Activated T-helper 1 cell treated with Interleukin-2 at 50 U/mL for 16 hours (primary cell): ENCODE measurements at places on chromosomes 4 and X.

- DNase-seq: no peak
These were observed 91.6 kb downstream of the SHROOM3 start for GRCh38 chr4:76526585-76526990.

DNA sequence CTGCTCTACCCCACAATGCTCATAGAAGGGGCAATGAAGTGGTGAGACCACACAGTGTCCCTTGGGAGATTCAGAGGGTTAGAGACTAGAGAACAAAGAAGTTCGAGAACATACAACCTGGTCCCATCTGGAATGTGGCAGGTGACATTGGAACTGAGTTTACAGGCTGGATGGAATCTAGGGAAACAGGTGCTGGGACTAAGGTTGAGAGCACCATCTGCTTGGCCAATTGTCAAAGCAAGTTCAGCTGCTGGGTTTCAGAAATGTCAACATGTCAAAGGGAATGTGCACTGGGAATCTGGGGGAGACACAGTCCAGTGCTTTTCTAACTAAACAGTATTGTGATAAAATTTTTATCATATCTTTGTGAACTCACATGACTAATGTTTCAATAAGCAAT, 15.9 kb upstream of the FAM13A start:
- DNase-seq: no peak

- DNase-seq: no peak
These were observed at the start of gene DUSP9 for GRCh38 chrX:153646620-153647373. TSS of gene DUSP9 (plus strand) at chrX:153647203. CDS start at chrX:153647954, 751 bp downstream.

- no peak for DNase-seq
These were observed 60.0 kb upstream of the PAK3 start for GRCh38 chrX:111035991-111036390.

- no peak for DNase-seq
These were observed 3.2 kb upstream of the ARHGAP36 start for GRCh38 chrX:131054906-131055305.

- no peak for DNase-seq
These were observed 24.2 kb upstream of the SLC25A4 start for GRCh38 chr4:185118876-185119275.

DNA sequence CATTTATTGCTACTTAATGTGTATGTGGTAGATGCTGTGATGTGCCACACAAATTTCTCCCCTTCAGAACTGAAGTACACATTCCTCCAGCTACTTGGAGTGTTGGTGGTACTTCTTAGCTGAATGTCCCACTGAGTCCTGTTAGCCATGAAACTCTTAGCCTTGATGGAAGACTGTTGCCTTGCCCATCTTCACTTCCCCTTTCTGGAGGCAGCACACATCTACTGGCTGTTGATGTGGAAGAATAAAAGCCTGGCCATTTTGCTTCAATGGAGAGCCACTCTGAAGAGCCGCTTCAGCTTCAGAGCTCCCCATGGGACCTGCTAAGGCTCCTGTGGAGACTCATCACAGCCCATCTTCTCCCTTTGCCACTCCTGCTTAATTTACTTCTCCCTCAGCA, 157.7 kb upstream of the PITX2 start:
- no peak for DNase-seq

DNA sequence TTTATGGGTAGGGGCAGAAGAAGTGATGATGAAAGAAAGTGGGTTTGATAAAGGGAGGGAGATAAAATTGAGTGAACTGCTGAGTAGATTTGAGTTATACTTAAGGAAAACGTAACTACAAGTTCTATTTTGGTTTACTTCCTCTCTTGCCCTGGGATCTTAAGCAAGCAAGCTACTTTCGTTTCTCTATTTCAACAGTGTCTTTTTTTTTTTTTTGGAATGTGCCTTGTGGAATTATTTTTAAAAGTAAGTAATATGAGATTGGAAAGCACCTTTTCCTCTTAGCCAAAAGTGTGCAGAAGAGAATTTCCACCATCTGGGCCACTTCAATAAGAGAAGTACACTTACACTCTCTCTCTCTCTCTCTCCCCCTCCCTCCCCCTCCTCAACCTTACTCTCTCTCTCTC, 16.0 kb upstream of the C4orf36 start:
- DNase-seq: no peak

DNA sequence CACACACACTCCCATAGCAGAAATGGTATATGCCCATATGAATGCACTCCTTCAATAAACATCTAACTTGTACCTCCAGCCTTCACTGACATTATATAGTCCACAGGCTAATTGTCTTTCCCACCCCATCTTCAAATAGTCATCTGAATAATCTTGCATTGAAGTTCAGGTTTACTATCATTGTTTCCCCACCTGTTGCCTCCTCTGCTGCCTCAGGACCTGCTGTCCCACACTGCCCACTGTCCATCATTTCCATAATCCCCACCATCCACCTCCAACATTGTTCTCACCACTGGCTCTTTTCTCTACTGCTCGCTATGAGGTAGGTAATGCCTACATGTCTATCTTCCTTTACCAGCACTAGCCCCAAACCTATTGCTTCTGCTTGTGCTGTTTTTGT, 66.1 kb downstream of the TBC1D9 start:
- no peak for DNase-seq

- no peak for DNase-seq
These were observed 4.8 kb downstream of the CNGA1 start for GRCh38 chr4:48011722-48012121.

- DNase-seq: no peak
These were observed 26.8 kb upstream of the CENPU start for GRCh38 chr4:184760681-184761080.

- no peak for DNase-seq
These were observed 623.8 kb upstream of the DIPK2B start for GRCh38 chrX:45824471-45824870.

DNA sequence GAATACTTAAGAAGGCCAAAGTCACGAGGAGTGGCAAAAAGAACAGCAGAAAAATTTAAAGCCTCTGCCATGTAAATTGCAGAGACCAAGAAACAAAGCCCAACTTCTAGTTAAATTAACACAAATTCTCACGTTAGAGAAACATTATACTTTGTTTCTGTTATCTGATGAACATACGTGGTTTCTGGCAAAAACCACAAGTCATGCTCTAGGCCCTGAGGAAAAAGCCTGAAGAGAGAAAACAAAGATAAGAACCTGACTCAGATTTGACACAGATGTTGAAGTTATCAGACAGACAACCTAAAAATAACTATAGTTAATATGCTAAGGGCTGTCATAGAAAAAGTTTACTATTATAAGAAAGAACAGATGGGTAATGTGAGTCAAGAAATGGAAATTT, 149.1 kb upstream of the PCDH10 start:
- DNase-seq: no peak

- no peak for DNase-seq
These were observed 58.5 kb upstream of the HELT start for GRCh38 chr4:184959786-184960185.

DNA sequence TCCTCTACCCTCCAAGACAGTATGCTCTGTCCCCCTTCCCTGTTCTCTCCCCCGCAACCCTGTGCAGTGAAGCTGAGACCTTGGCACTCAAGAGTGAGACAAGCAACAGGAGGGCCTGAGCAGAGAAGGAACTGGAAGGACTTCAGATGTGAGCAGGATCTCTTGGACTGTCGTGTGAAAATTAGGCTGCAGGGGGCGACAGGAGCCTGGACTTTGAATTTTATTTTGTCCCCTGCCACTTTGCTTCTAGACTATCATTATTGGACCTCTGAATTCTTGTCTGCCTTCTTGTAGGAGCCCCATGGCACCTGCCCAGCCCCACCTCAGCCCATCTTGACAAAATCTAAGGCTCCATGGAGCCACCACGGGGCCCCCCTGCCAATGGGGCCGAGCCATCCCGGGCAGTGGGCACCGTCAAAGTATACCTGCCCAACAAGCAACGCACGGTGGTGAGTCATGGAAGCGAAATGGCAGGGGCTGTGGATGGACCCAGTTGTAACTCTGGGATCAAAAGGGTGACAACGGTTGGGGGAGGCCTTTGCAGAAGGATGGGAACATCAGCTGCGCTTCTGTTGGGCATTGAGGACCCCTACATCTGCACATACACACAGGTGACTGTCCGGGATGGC, 1.7 kb downstream of the ARAF start:
- no peak for DNase-seq

- DNase-seq: no peak
These were observed 410.4 kb downstream of the SPOCK3 start for GRCh38 chr4:166823848-166824247.

- no peak for DNase-seq
These were observed 7.6 kb downstream of the L1CAM start for GRCh38 chrX:153878345-153878744.

DNA sequence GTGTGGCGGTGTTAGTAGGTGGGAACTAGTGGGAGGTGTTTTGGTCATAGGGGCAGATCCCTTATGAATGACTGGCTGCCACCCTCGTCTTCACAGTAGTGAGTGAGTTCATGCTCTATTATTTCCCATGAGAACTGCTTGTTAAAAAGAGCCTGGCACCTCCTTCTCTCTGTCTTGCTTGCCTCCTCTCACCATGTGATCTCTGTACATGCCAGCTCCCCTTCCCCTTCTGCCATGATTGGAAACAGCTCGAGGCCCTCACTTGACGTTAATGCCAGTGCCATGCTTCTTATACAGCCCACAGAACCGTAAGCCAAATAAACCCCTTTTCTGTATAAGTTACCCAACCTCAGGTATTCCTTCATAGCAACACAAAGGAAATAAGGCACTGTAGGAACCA, 21.7 kb downstream of the PNMA6F start:
- DNase-seq: no peak

GRCh38 chr4:149280806-149281205, 534.8 kb downstream of the IQCM start:
- no peak for DNase-seq

- no peak for DNase-seq
These were observed 162.7 kb downstream of the STIM2 start for GRCh38 chr4:27023366-27023765.

DNA sequence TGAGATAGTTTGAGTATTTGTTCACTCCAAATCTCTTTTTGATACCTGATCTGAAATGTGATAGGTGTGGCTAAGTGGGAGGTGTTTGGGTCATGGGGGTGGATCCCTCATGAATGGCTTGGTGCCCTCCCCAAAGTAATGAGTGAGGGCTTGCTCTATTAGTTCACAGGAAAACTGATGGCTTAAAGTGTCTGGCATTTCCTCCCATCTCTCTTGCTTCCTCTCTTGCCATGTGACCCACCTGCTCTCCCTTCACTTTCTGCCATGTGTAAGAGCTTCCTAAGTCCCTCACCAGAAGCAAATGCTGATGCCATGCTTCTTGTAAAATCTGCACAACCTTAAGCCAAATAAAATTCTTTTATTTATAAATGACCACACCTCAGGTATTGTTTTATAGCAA, 61.1 kb downstream of the MAD2L1 start:
- no peak for DNase-seq

- no peak for DNase-seq
These were observed 37.5 kb downstream of the PIGG start for GRCh38 chr4:536351-536972.

DNA sequence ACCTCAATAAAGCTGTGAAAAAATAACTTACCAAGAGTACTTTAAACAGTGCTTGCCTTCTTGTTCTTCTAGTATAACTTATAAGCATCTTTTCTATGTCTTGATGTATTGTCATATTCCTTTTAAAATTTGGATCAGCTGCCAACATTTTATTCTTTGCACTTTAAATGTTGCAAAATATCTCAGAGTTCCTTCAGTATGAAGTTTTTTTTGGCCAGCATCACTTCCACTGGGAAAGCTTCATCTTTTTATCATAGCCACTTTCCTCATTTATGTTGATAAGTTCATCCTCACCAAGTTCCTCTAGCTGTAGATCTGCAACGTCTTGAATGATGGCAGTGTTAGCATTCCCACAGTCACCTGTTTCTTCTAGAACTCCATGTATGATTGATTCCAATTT, 24.2 kb downstream of the CXorf58 start:
- DNase-seq: no peak

DNA sequence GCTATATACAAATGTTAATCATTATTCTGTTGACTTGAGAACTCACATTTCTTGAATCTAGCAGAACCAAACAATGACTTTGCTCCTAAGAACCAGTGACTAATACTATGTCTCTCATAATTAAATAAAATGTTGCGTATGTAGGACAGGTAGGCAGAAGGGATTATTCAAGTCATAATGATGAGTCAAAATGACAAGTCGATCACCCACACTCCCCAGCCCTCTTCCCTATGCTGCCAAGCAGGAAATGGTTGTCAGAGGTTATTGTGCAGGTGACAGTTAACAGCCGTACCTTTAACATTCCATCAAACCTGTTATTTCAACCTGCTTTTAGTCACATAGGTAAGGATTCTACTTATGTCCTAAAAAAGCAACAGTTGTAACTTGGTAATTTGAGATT, 22.0 kb upstream of the STK26 start:
- no peak for DNase-seq

- DNase-seq: no peak
These were observed 105.4 kb downstream of the ANXA3 start for GRCh38 chr4:78656968-78657445.

- no peak for DNase-seq
These were observed 91.9 kb upstream of the BCOR start for GRCh38 chrX:40189637-40190036.

DNA sequence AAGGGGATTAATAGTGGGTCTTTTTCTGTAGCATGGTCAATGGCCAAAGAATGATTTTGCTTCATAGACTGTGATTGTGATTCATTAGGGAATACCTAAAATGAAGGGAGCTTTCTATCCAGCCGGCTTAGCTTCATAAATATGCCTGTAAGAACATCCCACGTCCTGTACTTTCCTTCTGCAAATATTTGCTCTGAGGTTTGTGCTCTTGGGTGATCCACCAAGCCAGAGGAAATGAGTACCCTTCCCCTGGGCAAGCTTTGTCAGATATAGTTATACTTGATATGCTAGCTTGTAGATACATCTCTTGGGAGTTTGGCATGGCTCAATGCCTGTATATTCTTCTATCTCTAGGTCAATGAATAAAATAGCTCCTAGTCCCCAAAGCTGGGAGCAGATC, 28.2 kb upstream of the SPARCL1 start:
- no peak for DNase-seq

DNA sequence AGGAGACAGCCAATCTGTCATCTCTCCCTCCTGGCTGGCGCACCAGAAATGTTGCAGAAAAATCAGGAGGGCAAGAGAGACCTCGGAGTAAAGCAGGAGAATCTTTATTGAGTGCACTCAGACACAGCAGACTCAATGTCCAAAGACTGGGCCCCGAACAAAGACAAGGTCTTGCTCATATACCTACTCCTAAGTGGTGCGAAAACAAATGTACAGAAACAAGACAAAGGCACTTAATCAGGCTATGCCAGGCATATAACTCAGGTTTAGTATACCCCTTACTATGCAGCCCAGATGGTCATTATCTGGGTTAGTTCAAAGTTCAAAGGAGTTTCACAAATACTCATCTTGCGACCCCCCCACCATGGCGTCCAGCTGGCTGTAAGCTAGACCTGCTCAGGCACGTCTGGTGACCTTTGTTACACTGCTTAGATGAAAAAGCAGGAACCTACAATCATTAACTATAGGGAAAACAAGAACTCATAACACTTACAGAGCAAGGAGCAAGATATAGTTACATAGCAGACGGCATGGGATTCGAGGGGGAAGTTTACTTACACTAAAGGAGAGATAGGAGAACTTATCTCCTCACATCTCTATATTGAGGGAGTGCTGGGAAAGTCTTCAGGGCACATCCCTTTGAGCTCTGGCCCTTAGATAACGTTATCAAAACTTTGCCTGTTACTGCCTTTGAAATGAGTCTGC, 27.5 kb downstream of the SULT1E1 start:
- no peak for DNase-seq

GRCh38 chrX:34426334-34426733, 230.8 kb downstream of the TMEM47 start:
- no peak for DNase-seq
